Large intestine (tissue), 12 donors: ENCODE measurements at places on chromosomes 2 and 18. TPM values are rescaled to one million over a fixed set of nuclear protein-coding genes. Genes with fewer than 3 reads are reported as not detected.

DNA sequence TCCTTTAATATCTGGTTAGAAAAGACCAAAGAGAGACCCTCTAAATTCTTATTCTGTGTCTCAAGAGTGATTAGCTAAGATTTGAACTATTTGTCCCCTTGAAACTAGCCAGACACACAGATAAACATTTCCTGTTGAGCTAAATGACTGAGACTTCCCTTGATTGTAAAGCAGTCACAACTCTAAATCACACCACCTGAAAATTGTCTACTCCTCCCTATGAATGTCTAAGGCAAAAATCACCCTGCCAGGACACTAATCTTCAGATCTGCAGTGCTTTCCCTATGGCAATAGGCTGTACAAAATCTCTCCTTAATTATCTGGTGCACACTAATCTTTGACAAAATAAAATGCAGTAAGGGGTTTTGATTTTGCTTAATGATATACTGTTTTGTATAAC is 200.5 kb upstream of the GULP1 start:
- H3K36me3 ChIP-seq: no peaks in the 10 kb centered on the region
- no peaks in the 10 kb centered on the region for H3K4me1 ChIP-seq
- no peak for DNase-seq
- no peak overlapping the region for H3K27ac ChIP-seq

DNA sequence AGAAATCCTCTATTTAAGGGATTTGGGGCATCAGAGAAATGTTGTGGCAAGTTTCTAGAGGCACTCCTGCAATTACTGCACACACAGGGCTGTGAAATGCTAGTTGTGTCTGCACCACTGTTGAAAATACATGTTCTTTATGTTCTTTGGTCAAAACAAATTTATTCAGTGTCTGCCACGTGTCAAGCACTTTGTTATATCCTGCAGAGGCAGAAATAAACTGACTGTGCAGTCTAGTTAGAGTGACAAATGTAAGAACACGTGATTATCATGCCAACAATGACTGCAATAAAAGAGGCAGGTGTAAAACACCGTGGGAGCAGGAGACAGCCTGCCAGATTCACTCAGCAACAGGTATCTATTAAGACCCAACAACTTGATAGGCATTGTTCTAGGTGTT is 423.3 kb downstream of the LRP1B start:
- H3K27me3 ChIP-seq: no peaks in the 10 kb centered on the region
- DNase-seq: no peak
- H3K4me3 ChIP-seq: no peak overlapping the region
- H3K36me3 ChIP-seq: no peaks in the 10 kb centered on the region
- H3K4me1 ChIP-seq: no peaks in the 10 kb centered on the region

GRCh38 chr2:95346231-95346737 is 49.1 kb downstream of the KCNIP3 start:
- no peak overlapping the region for H3K27ac ChIP-seq
- no peak overlapping the region for H3K4me3 ChIP-seq
- no peaks in the 10 kb centered on the region for H3K36me3 ChIP-seq

- DNase-seq: no peak
- no peaks in the 10 kb centered on the region for H3K27me3 ChIP-seq
- H3K27ac ChIP-seq: no peak overlapping the region
- H3K4me3 ChIP-seq: no peak overlapping the region
- H3K4me1 ChIP-seq: no peaks in the 10 kb centered on the region
Measured at GRCh38 chr2:159455330-159455918, 160.9 kb downstream of the BAZ2B start.

NEURL3 gene
- polyA plus RNA-seq: 0.81 TPM

GRCh38 chr18:62081248-62081647 is 105.6 kb downstream of the PIGN start:
- no peaks in the 10 kb centered on the region for H3K27me3 ChIP-seq
- no peak overlapping the region for H3K4me3 ChIP-seq
- DNase-seq: no peak
- H3K36me3 ChIP-seq: no peaks in the 10 kb centered on the region
- no peaks in the 10 kb centered on the region for H3K4me1 ChIP-seq

SCYGR6 gene
- polyA plus RNA-seq: not detected

GRCh38 chr2:126645211-126645618 is 10.7 kb upstream of the GYPC start:
- no peak overlapping the region for H3K4me3 ChIP-seq
- no peak for DNase-seq
- no peak overlapping the region for H3K27ac ChIP-seq
- no peaks in the 10 kb centered on the region for H3K27me3 ChIP-seq
- no peaks in the 10 kb centered on the region for H3K36me3 ChIP-seq

GRCh38 chr2:122480501-122481243 is 725.2 kb downstream of the TSN start:
- H3K4me1 ChIP-seq: no peaks in the 10 kb centered on the region
- H3K27ac ChIP-seq: no peak overlapping the region

GRCh38 chr2:239300871-239301735 is 99.7 kb downstream of the HDAC4 start:
- H3K4me3 ChIP-seq: no peak overlapping the region
- H3K36me3 ChIP-seq: no peaks in the 10 kb centered on the region
- H3K27me3 ChIP-seq: no peaks in the 10 kb centered on the region
- no peak for DNase-seq

DNA sequence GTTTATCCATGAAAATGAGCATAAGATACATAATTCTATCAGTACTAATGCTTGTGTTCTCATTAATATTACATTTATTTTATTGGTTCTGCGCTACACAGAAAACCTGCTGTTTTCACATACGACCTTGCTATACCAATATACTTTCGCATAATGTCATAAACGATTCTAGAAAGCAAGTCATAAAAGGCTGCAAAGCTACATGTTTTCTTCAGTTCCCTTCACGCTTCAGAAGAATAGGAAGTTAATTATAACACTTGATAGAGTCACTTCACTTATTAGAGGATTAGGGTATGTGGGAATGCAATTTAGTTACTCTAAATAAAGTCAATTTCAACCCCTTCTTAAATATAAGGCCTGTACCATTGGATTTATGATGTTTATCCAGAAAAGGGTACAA is 29.0 kb downstream of the PSME4 start:
- H3K27me3 ChIP-seq: no peaks in the 10 kb centered on the region
- DNase-seq: no peak
- no peak overlapping the region for H3K4me3 ChIP-seq
- H3K36me3 ChIP-seq: peaks cover 24% of the 10 kb centered on the region
- H3K27ac ChIP-seq: no peak overlapping the region
- H3K4me1 ChIP-seq: no peaks in the 10 kb centered on the region

GNAL gene
- 4.4 TPM for polyA plus RNA-seq

GRCh38 chr2:33365264-33365970 is 111.0 kb upstream of the RASGRP3 start:
- no peak overlapping the region for H3K27ac ChIP-seq
- no peaks in the 10 kb centered on the region for H3K36me3 ChIP-seq
- DNase-seq: no peak
- H3K27me3 ChIP-seq: no peaks in the 10 kb centered on the region
- H3K4me3 ChIP-seq: no peak overlapping the region

DSG1 gene
- 0.19 TPM for polyA plus RNA-seq

- H3K27me3 ChIP-seq: no peaks in the 10 kb centered on the region
- no peaks in the 10 kb centered on the region for H3K36me3 ChIP-seq
- no peak for DNase-seq
Measured at GRCh38 chr2:45816272-45816671, 164.8 kb downstream of the PRKCE start.

OTX1 gene
- 0.04 TPM for polyA plus RNA-seq

CDH19 gene
- 8.3 TPM for polyA plus RNA-seq

CFAP65 gene
- 3.4 TPM for polyA plus RNA-seq

GRCh38 chr2:109164739-109165221 is 35.8 kb downstream of the SH3RF3 start:
- H3K4me3 ChIP-seq: no peak overlapping the region
- no peak for DNase-seq
- H3K36me3 ChIP-seq: no peaks in the 10 kb centered on the region
- H3K27ac ChIP-seq: no peak overlapping the region
- H3K27me3 ChIP-seq: peaks cover 14% of the 10 kb centered on the region
- no peaks in the 10 kb centered on the region for H3K4me1 ChIP-seq

CCDC178 gene
- 0.36 TPM for polyA plus RNA-seq

DNA sequence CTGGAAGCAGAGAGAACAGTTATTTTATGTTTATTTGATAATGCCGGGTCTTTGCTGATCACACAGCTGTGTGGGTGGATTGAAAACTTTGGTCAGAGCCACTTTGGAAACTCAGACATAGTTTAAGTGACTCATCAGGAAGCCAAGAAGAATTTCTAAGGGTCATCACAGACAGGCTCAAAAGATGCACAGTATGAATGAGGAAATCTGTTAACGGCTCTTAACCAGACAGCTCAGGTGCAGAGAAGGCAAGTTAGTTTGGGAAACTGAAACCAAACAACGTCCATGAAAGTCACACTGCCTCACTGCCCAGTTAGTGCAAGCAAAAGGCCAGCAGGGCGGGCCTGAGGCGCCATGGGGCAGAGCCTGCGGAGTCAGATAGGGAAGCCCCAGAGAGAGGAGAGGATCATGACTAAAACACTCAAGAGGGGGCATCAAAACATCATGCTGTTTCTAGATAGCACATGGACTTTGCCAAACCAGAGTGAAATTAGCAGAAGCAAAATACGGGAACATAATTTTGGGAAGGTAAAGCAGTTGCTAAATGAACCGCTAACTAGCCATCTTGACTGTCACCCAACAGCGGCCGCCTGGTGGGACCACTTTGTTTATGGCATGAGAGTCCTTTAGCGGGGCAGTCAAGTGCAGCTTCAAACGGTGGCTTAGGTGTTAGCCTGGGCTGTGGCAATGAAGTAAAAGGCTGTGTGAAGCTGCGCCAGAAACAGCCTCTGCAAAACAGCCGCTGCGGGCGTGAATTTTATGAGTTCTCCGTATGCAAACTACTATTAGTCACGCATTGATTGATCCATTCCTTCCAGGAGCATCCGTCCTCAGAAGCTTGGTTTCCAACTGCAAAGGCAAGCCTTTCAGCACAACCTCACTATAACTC is 101.2 kb downstream of the KCTD18 start:
- H3K4me3 ChIP-seq: no peak overlapping the region
- peaks cover 48% of the 10 kb centered on the region for H3K4me1 ChIP-seq

GRCh38 chr2:71646028-71646427 is 192.7 kb downstream of the DYSF start:
- H3K4me1 ChIP-seq: no peaks in the 10 kb centered on the region
- no peak overlapping the region for H3K27ac ChIP-seq
- no peaks in the 10 kb centered on the region for H3K27me3 ChIP-seq
- no peaks in the 10 kb centered on the region for H3K36me3 ChIP-seq
- no peak overlapping the region for H3K4me3 ChIP-seq
- no peak for DNase-seq

- peaks cover 13% of the 10 kb centered on the region for H3K4me1 ChIP-seq
- no peaks in the 10 kb centered on the region for H3K27me3 ChIP-seq
- no peaks in the 10 kb centered on the region for H3K36me3 ChIP-seq
- DNase-seq: no peak
- H3K4me3 ChIP-seq: no peak overlapping the region
Measured at GRCh38 chr2:239275847-239276831, 124.7 kb downstream of the HDAC4 start.

- H3K4me1 ChIP-seq: no peaks in the 10 kb centered on the region
- DNase-seq: no peak
- no peak overlapping the region for H3K4me3 ChIP-seq
- H3K27me3 ChIP-seq: no peaks in the 10 kb centered on the region
- no peak overlapping the region for H3K27ac ChIP-seq
Measured at GRCh38 chr2:152766928-152767327, 48.5 kb downstream of the ARL6IP6 start.

HOXD13 gene
- polyA plus RNA-seq: not detected

GRCh38 chr2:176171351-176172006 is 14.4 kb downstream of the HOXD3 start:
- H3K4me1 ChIP-seq: peaks cover 7% of the 10 kb centered on the region
- H3K4me3 ChIP-seq: no peak overlapping the region
- no peak for DNase-seq
- peak overlapping the region; percentile 20 for H3K27ac ChIP-seq
- no peaks in the 10 kb centered on the region for H3K36me3 ChIP-seq

DNA sequence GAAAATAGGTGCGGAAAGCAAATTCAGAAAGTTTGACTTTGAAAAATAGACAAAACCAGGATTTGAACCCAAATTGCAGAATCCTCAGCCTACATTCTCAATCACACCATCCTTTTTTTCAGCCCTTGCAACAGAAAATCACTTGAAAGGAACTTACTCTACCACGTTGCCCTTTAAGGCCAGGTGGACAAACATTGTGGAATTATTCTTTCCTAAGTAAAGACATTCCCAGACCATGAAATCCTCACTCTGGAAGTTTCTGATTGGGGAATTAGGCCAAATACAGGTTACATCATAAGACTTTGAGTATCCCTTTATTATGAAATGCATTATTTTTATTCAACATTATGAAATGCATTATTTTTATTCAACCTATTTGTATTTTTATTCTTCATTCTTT is 259.4 kb downstream of the RAD51AP2 start:
- H3K4me1 ChIP-seq: no peaks in the 10 kb centered on the region
- DNase-seq: no peak
- no peak overlapping the region for H3K27ac ChIP-seq

DNA sequence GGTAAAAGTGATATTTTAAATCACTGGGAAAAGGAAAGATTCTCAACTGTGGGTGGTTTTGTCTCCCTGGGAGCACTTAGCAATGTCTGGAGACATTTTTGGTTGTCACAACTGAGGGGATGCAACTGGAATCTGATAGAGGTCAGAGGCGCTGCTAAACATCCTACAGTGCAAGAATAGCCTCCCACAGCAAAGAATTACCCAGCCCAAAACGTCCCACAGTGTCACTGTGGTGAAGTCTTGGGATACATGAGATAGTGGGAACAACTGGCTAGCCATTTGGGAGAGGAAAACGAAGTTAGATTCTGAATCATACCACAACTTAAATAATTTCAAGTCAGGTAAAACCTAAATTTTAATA is 36.4 kb upstream of the NT5DC4 start:
- H3K4me1 ChIP-seq: no peaks in the 10 kb centered on the region
- H3K4me3 ChIP-seq: no peak overlapping the region
- DNase-seq: no peak

NEU4 gene
- polyA plus RNA-seq: 0.67 TPM

KRTCAP3 gene
- polyA plus RNA-seq: 55.5 TPM

PROKR1 gene
- polyA plus RNA-seq: 0.15 TPM

CDH7 gene
- polyA plus RNA-seq: 0.22 TPM

DNA sequence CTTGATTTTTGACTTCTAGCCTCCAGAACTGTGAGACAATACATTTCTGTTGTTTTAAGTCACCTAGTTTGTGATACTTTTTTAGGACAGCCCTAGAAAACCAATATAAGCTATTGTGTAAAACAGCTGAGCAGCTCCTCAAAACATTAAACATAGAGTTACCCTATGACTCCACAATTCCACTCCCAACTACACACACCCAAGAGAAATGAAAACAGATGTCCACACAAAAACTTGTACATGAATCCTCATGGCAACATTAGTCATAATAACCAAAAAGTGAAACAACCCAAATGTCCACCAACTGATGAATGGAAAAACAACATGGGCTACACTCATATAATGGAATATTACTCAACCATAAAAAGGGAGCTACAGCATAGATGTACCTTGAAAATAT is 32.6 kb downstream of the TNS1 start:
- peaks cover 7% of the 10 kb centered on the region for H3K4me1 ChIP-seq
- no peak overlapping the region for H3K4me3 ChIP-seq
- H3K27me3 ChIP-seq: no peaks in the 10 kb centered on the region
- H3K36me3 ChIP-seq: peaks cover 2% of the 10 kb centered on the region
